ENCODE measurements at places on chromosomes 7 and 10.
A peak's percentile ranks its signal among the peaks of the same experiment; 100 is the strongest.

DNA sequence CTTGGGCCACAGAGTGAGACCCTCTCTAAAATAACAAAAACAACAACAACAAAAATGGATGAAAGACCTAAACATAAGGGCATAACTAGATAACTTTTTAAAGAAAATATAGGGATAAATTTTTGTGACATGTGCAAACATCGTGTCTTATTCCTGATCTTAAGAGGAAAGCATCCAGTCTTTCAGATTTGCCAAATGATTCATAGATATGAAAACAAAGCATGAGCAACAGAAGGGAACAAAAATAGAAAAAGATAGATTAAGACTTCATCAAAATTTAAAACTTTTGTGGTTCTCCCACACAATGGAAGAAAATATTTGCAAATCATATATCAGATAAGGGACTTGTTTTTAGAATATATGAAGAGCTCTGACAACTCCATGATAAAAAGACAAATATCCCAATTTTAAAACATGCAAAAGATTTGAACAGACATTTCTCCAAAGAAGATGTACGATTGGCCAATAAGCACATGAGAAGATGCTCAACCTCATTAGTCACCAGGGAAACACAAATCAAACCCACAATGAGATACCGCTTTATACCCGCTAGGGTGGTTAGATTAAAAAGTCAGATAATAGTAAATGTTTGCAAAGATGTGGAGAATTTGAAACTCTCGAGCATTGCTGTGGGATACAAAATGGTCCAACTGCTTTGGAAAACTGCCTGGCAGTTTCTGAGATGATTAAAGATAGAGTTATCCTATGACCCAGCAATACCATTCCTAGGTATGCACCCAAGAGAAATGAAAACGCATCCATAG lies 20.3 kb downstream of the PPIF start:
- DNase-seq, result no peak

DNA sequence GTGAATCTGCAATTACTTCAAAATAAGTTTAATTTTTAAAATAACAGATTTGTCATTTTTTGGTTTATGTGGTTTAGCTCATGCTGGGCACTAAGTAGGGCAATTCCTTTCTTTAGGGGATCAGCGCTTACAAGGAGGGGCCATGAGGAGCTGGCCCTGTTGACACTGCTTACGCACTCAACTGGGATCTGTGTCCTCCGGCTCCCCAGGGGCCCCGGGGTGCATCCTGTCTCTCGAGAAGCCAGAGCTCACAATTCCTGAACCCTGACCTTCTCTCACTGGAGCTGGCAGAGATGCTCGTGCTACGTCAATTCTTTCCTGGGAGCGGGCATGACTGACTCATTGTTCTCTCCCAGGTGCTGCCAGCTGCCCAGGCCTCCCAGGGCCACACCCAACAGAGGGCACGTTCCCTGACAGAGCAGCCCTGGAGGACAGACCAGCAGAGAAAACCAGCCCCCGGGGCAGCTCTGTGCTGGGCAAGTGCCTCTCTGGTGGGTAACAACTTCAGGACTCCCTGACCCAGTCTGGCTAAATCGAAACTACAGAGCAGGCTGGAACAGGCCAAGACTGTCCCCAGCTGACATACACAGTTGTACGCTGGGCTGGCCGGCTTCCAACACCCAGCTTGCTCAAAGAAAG lies 36.8 kb downstream of the CTBP2 start:
- DNase-seq, result no peak

DNA sequence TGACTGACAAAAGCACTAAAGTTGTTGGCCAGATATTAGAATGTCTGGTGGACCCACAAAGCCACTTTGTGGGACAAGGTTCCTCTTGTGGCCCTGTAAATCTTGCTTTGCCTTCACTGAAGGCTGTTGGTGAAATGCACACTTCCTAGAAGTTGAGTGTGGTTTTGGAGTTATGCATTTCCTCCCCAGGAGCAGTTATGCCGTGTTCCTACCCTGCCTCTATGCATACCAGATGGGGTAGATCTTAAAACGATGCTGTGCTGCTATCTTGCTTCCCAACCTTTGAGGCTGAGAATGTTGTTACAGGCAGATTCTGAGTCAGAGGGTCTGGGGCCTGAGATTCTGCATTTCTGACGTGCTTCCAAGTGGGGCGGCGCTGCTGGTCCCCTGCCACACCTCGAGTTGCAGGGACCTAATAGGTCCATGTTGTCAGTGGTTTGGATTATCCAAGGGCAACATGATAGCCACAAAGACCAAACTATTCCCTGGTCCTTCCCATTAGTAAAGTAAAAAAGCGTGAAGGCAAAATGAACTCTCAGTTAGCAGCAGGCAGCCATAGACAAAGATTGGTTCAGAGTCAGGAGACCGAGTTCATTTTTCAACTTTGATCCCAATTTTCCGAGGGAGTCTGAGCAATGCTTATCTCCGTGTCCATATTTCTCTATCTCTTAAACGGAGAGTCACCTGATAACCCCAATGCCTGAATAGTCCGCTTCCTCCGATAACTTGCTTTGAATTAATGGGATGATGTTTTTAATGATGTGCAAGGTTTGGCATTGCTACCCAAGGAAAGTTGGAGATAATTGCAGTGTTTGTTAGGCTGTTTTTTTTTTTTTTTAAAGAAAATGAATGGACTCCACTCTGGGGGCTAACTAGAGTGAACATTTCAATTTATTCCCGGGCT lies 55.8 kb downstream of the CDHR3 start:
- DNase-seq, result no peak

DNA sequence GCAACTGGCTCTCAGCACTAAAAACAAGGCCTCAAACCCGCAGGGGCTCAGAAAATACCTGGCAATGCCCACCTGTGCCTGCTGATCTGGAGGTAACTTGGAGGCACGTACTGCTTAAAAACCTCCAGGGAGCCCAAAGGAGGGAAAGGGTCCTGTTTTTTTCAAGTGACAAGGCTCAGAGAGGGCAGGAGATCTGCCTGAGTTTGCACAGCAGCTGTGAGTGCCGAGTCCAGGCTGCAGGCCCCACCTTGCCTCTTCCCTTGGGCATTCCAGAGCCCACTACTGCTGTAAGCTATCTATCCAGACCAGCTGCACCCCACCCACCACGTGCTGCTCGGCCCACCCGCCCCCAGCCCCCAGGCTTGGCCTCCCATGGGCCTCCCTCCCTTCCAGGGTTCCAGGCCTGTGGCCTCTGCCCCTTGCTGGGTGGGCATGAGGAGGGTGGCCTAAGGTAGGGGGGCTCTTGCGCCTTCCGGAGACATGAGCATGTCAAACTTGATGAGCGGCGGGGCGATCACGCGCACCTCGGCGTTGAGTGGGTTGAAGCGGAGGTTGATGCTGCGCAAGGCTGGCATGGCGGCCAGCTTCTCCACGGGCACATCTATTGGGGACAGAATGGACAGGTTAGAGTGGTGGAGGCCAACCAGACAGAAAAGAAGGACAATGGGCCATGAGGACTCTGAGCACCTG lies 17.2 kb upstream of the NPFFR1 start:
- no peak for DNase-seq

DNA sequence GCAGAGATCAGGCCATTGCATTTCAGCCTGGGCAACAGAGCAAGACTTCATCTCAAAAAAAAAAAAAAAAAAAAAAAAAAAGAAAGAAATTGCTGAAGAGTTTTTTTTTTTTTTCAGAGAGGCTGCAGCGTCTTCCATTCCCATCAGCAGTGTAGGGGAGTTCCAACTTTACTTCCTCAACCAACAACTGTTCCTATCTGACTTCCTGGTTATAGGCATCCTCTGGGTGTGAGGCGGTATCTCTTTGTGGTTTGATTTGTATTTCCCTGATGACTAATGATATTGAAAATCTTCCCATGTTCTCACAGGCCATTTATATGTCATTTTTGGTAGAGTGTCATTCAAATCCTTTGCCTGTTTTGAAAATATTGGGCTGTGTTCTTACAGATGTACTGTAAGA lies 40.2 kb downstream of the PRTFDC1 start:
- DNase-seq, result peak; percentile 66

DNA sequence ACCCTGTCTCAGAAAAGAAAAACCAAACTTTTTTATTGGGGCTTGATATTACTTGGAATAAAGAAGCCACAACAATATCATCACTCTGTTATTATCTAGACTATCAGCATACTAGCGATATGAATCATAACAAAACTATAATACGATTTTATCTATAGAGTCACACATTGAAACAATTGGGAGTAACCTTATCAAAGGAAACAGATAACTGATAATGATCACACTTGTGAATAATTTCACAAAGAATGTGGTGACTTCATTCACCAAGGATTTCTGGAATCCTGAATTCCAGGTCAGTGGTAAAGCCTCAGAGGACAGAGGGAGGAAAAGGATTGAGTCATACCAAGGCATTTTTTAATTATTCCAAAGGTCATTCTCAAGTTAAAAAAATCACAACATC lies 32.1 kb upstream of the NMT2 start:
- DNase-seq, result no peak

GRCh38 chr7:107570298-107570697 lies 6.5 kb downstream of the DUS4L start:
- DNase-seq, result no peak

DNA sequence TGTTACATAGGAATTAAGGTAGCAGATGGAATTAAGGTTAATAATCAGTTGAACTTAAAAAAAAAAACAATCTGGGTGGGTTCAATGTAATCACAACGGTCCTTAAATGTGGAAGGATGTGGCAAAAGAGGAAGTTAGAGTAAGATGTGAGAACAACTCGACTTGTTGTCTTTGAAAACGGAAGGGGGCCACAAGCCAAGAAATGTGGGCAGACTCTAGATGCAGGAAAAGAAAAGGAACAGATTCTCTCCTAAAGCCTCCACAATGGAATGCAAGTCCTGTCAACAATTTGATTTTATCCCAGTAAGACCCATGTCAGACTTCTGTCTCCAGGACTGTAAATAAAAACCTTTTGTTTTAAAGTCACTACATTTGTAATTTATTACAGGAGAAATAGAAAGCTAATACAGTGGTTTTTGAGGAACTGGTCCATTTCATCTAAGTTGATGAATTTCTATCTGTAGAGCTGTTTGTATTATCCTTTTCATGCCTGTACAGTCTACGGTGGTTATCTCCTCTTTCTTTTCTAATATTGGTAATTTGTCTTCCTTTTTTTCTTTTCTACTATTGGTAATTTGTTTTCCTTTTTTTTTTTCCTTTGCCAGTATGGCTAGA lies 8.6 kb downstream of the MCMBP start:
- DNase-seq, result peak; percentile 20

DNA sequence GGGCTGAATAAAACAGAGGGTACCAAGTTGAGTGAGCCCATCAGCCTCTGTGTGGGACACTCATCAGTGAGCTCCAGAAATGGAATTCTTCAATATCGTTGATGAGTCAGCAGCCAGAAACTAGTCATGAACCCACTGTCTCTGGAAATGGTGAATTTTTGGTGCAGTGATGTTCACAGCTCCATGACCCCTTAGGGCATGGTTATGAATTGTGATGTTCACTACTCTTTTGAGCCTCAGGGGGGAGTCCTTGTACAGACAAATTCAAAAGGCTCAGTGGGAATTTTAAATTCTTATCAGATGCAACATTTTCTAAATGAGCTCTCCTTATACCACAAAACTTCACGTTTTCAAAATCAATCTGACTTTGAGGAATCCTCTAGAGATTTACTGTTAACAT lies 335.7 kb downstream of the PHTF2 start:
- DNase-seq, result peak; percentile 81

DNA sequence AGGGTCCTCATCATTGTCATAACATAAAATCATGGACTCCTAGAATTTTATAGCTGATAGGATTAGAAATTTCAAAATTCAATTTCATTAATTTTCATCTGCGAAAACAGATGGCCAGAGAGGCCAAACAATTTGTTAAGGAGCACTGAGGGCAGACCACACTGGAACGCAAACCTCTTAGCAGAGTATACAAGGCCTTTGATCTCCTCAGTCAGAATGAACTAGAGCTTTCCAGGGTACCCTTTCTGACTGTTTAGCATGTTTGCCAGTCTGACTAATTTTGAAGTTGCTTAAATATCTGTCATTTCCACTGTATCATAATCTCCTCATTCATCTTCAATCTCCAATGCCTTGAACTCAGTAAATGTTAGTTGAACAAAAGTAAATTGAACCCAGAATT lies 41.9 kb upstream of the ATRNL1 start:
- DNase-seq, result no peak

GRCh38 chr7:4189131-4189570 lies 492.9 kb upstream of the FOXK1 start:
- DNase-seq, result no peak

DNA sequence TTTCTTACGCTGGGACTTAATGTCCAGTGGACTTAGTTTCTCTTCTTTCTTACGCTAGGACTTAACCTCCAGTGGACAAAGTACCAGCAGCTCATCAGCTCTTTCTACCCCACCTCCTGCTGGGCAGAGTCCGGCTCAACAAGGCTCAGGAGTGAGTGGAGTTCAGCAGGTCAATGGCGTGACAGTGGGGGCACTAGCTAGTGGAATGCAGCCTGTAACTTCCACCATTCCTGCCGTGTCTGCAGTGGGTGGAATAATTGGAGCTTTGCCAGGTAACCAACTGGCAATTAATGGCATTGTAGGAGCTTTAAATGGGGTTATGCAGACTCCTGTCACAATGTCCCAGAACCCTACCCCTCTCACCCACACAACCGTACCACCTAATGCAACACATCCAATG lies 199.7 kb downstream of the MLLT10 start:
- DNase-seq, result no peak

DNA sequence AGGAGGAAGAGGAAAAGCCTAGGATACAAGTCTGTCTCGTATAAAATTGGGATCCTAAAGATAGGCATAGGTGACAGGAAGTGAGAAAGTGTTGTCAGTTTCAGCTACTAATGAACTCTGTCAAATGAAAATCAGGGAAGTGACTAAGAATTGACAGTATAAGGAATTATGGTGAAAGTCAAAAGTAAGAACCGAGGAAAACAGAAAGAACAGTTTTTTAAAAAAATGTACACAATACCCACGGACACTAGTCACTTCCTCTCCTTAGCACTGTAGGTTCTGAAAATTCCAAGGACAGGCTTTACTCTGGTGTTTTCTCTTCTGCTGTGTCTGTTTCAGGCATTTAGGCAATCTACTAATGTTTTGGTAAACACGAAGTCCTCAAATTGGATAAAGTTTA lies 42.3 kb downstream of the ATAD1 start:
- DNase-seq, result no peak

- no peak for DNase-seq
These were observed 96.0 kb downstream of the GATA3 start for GRCh38 chr10:8150401-8150905.

DNA sequence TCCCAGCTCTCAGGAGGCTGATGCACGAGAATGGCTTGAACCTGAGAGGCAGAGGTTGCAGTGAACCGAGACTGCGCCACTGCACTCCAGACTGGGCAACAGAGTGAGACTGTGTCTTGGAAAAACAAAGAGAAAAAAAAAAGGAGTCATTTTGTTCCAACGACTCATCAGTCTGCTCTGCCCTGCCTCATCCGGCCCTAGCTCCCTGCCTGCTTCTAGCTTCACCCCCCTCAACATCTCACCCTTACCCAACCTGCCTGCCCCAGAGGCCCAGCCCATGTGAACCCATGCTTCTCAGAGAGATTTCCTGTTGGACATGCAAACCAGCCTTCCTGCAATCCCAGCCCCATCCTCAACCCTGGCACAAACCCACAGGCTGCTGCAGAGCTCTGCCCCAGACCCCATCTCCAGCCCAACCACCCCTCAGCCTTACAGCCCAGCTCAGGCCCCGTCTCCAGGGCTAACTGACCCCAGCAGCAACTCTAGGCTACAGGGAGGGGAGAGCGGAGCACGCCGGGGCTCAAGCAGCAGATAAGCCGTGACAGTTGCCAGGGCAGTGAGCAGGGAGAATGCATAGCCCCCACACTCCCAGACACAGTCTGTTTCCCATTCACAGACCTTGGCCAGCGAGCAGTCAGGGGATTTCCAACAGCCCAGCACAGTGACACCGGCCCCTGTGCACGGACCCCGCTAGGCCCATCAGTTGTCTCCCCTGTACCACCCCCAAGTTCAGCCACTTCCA lies 86.0 kb upstream of the KCTD7 start:
- DNase-seq, result no peak

Measured in OCI-M1 (cell line).